ENCODE measurements at places on chromosomes 7 and 10. TPM values are rescaled to one million over a fixed set of nuclear protein-coding genes. Genes with fewer than 3 reads are reported as not detected.
A peak's percentile ranks its signal among the peaks of the same experiment; 100 is the strongest.

GRCh38 chr7:11831156-11831735 is 752 bp downstream of the THSD7A start:
- peak; percentile 65 for DNase-seq

DNA sequence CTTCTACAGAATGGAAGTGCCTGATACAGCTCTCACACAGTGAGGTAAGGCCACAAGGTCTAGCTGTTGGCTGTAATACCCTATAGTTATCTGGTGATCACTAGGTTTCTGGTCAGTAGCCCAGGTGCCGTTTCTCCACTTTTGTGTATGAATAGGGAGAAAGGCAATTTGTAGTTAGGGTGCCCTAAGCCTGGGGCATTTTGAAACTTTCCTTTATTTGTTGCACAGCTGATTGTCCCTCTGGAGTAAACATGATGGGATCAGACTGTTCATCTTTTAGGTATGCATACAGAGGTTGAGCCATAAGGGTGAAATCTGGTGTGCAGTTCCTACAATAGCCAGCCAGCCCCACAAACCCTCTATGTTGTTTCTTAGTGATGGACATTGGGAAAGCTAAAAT is 112.4 kb downstream of the ANKRD26 start:
- DNase-seq, result no peak

GRCh38 chr7:23242935-23243334 is 3.6 kb upstream of the GPNMB start:
- DNase-seq, result peak; percentile 47

The TFPI2 gene
- total RNA-seq, result 2.6 TPM

- DNase-seq, result no peak
Measured at GRCh38 chr10:123381224-123381623, 227.0 kb downstream of the BUB3 start.

DNA sequence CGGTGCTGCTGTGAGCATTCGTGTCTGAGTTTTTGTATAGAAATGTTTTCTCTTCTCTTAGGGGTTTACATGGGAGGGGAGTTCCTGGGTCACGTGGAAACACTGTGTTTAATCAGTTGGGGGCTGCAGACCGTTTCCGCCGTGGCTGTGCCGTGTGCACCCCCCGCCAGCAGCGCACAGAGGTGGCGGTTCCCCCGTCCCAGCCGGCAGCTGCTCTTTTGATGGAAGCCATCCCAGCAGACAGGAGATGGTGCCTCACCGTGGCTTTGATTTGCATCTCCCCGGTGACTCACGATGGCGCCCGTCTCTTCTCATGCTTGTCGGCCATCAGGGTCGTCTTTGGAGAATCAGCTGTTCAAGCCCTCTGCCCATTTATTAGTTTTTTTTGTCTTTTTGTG is 34.9 kb upstream of the FOXL3 start:
- DNase-seq, result no peak

DNA sequence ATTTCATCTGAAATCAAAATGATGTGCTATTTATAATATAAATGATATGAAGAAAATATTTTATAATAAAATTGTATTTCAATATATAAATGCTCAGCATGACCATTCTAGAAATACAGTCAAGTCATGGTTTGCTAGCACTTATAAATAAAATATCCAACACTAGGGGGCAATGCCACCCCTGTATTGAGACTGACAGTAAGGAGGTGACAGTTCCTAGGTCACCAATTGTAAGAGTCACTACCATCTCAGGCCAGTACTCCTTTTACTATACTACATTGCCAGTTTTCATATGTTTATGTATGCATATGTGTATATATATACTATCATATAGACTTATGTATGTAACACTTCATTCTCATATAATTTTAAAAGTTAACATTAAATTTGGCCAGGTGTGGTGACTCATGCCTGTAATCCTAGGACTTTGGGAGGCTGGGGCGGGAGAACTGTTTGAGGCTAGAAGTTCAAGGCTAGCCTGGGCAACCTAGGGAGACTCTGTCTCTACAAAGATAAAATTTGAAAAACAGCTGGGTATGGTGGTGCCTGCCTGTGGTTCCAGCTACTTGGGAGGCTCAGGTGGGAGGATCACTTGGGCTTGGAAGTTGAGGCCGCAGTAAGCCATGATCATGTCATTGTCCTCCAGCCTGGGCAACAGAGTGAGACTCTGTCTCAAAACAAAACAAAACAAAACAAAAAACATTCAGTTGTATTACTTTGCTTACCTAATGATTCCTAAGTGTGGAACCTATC is 2.4 kb upstream of the CNOT4 start:
- DNase-seq, result peak; percentile 43

DNA sequence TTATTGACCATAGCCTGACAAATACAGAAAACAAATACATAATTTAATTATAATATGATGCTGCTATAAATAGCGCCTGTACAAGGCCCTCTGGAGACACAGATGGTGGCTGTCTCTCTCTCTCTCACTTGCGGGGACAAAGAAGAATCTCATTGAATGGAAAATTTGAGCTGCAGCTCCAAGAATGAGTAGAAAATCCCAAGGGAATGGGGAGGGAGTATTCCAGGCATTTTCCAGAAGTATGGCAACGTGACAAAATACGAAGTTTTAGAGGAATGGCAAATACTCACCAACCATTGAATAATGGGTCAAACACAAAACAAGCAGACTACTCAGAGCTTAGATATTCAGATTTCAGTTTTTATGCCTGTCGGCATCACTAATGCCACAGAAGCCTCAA is 179.9 kb downstream of the NRP1 start:
- no peak for DNase-seq

The HOXA2 gene
- not detected for total RNA-seq

- DNase-seq, result no peak
Measured at GRCh38 chr7:84705706-84706105, 481.1 kb downstream of the SEMA3D start.

- DNase-seq, result no peak
Measured at GRCh38 chr7:44678101-44678470, 70.6 kb upstream of the ZMIZ2 start.

DNA sequence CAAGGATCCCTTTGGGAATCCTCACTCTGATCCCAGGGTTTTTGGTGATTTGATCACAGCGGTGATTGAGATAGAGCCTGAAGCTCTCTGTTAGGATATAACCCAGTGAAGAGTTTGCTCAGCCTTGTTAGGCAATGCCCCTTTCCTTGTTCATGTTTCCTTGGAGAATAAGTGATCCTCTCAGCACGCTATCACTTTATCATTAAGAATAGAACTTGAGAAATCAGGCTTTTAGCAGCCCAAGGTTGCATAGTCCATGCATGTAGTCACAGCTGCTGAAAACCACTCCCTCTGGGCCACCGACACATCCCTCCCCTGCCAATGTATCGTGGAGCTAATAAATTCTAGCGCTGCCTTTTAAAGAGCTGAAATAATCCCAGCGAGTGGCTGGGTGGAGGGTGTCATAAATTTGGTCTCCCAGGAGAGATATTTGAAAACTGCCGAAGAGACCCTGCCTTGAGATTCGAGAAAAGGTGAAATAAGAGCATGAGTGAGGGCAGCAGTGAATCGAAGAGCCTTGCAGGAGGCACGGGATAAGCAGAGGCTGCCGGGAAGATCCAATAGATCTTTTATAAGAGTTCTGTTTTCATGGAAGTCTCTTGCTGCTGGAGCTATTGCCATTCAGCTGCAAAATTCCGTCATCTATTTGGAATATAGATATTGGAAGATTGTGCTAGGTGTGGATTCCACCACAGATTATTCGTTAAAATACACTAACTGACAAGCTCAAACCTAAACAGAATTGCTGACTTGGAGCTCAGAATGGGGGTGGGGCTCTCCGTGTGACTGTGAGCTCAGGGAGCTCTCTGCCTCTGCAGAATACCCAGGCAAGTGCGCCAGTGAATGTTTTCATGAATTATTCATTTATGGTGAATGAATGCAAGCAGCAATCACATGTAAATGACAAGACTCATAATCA is 249.8 kb downstream of the TRIL start:
- peak; percentile 59 for DNase-seq

The BLNK gene
- total RNA-seq, result 2.2 TPM

DNA sequence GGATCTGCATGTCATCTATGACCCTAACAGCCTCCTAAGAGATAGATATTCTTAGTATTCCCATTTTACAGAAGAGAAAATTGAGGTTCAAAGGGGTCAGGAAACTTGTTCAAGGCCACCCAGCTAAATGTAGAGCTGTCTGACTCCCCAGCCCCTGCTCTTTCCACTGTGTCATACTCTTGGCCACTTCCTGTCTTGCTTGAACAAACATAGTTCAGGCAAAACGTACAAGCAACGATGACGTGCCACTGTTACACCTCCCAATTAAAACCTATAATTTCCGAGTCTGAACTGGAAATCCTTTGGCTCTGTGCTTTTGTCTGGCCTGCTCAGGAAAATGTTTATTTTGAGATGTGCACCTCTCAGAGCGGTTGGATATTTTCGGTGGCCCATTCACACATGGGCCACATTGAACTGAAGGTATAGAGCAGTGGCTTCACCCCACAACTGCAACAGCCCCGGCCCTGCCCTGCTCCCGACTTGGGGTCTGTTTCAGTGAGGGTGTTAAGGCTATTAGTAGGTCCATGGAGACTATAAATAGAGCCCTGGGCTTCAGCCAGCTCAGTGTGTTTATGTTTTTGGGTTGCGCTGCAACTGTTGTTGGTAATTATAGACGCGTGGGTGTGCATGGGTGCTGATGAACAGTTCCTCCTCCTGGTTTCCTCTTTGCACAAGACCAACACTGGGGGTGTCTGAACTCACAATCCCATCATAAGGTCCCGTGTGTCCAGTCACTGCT is 172.3 kb upstream of the ADO start:
- DNase-seq, result peak; percentile 79

GRCh38 chr7:55191161-55191925 is 172.5 kb downstream of the EGFR start:
- no peak for DNase-seq
